ENCODE measurements at places on chromosomes 3 and 15.
A peak's percentile ranks its signal among the peaks of the same experiment; 100 is the strongest.

GRCh38 chr3:72810063-72810462 lies 38.2 kb downstream of the SHQ1 start:
- DNase-seq, result no peak

DNA sequence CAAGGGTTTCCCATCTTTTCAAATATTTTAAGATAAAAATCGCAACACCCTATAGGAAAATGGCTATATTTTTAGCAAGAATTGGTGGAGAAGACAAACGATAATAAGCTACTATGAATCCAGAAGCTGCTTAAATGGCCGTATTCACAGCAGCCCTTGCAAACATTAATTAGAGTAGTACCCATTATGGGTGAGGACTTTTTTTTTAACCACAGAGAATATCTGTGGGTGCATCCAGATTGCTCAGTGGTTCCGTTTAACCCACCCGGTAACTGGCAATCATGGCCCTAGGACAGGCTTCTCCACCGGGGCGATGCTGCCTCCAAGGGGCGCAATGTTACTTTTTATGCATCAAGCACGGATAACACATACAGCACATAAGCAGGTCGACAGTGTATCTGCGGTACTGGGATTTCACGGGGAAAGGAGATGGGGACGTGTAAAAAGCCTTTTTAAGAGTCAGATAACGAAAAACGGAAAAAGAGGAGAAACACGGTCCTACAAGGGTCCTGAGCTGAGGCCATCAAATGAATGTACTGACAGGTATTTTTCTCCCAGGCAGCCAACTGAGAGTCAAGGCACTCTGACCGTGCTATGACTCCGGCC lies 968 bp upstream of the TMEM266 start:
- DNase-seq, result no peak

GRCh38 chr3:83934192-83935021 lies 1024.4 kb upstream of the CADM2 start:
- peak; percentile 16 for DNase-seq

GRCh38 chr15:89090791-89091626 lies 2.8 kb downstream of the ABHD2 start:
- peak; percentile 89 for DNase-seq

DNA sequence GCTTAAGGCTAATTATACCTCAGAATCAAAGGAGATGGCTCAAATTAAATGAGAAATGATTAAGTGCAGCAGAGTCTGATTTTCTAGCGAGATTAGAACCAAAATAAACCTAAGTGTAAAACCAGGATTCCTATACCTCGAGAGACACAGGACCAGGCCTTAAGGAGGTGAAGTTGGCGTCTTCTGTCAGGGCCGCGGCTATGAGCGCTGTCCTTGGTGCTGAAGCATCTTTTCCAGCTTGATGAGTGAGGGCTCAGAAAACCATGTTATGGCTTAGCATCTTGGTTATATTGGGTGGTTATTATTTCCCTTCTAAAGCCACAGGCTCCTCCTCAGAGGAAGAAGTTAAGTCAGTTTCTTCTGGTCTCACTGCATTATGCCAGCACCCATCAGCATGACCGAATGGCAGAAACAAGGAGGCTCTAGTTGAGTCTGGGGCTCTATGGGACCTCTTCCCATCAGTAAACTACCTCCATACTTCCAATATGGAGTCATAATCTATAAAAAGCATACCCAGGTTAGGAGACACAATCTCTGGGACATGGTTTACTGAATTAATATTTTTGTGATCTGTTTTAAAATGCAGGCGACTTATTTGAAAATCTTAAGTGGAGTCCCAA lies 120.1 kb upstream of the NMNAT3 start:
- peak; percentile 35 for DNase-seq

GRCh38 chr3:184737641-184738505 lies 26.0 kb upstream of the MAGEF1 start:
- DNase-seq, result peak; percentile 44

DNA sequence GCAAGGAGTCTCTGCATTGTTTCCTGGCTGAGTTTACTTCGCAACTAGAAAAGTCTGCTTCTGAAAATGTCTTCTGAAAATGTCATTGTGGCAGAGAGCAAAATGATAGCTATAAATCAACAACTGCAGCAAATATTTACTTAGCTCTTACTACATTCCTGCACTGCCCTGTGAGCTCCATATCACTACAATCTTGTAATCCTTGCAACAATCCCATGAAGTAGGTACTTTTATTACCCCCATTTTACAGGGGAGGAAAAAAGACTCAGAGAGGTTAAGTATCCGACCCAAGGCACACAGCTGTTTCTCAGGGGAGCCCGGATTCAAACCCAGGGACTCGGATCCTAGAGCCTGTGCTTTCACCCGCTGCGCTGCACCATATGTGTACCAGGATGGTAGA lies 34.2 kb upstream of the SPTBN5 start:
- peak; percentile 78 for DNase-seq

- DNase-seq, result no peak
Measured at GRCh38 chr3:9231006-9231405, 18.4 kb downstream of the SRGAP3 start.

DNA sequence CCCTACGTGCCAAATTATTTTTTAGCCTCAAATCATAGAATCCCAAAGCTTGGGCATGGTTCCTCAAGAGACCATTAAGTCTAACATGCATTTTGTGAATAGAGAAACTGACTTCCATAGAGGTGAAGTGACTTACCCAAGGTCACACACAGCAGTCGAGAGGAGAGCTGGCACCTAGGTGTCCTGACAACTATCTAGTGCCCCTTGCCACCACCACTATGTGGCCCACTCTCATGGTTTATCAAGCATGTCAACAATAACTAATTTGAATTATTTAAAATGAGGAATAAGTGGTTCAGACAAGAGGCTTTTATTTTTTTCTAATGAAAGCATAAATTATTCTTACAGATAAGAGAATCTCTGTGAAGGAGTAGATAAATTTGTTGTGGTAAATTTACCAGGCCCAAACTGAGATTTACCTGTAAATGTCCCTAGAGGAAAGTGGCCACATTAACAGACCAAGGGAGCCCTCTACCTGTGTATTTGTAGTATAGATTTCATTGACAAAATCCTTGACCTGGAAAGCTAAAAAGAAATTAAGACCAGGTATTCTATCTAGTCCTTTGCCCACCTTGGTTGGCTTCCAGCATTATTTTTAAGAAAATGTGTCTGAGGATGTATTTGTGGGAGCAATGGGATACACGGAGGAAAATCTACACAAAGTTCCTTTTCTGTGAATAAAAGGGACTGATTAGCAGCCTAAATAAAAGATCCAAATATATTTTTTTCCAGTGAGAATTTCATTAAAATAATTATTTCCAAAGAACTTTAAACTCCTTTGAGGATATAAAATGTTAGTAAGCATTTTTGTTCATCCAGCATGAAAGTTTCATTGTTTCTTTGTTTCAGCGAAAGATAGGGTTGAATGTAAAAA lies 49.1 kb downstream of the IQCH start:
- peak; percentile 81 for DNase-seq

GRCh38 chr3:150351398-150351797 lies 56.7 kb upstream of the TSC22D2 start:
- DNase-seq, result no peak

DNA sequence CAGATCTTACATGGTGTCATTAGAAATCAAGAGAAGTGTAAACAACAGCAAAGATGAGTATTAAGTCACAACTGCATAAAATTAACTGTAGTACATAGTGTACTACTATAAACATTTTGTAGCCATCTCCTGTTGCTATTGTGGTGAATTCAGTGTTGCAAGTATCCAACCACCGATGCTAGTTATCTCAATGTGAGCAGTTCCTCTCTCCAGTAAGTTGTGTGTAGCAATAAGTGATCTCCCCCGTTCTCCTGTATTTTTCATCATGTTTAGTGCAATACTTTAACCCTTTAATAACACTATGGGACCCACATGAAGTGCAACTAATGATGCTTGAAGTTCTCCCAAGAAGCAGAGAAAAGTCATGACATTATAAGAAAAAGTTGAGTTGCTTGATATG lies 264.7 kb upstream of the KCNH8 start:
- DNase-seq, result no peak

DNA sequence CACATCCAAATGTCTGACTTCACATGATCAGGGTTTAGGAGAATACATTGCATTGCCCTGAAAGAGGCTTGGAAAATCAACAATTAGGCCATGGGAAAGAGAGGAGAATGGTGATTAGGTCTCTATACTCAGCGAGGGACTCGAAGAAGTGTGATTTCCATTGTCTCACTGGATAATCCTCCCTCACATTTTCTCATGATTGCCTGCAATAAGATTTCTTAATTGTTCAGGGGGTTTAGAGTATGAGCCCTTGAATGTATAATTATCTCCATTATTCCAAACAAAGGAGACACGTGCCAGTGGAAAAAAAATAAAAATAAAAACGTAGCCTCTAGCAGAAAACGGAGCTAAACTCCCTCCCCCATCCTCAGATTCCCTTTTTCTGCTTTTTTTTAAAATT lies 173.2 kb downstream of the TPRG1 start:
- no peak for DNase-seq

GRCh38 chr3:87167628-87168456 lies 59.3 kb upstream of the CHMP2B start:
- DNase-seq, result peak; percentile 35

DNA sequence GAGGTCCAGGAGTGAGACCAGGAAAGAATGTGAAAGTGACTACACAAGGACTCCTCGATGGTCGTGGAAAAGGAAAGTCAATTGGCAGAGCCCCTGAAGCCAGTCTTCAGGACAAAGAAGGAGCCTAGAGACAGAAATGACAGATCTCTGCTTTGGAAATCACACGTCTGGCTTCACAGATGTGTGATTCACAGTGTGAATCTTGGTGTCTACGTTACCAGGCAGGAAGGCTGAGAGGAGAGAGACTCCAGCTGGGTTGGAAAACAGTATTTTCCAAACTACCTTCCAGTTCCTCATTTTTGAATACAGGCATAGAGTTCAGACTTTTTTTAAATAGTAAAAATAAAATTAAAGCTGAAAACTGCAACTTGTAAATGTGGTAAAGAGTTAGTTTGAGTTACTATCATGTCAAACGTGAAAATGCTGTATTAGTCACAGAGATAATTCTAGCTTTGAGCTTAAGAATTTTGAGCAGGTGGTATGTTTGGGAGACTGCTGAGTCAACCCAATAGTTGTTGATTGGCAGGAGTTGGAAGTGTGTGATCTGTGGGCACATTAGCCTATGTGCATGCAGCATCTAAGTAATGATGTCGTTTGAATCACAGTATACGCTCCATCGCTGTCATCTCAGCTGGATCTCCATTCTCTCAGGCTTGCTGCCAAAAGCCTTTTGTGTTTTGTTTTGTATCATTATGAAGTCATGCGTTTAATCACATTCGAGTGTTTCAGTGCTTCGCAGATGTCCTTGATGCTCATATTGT lies 6.0 kb downstream of the CCR2 start:
- no peak for DNase-seq

DNA sequence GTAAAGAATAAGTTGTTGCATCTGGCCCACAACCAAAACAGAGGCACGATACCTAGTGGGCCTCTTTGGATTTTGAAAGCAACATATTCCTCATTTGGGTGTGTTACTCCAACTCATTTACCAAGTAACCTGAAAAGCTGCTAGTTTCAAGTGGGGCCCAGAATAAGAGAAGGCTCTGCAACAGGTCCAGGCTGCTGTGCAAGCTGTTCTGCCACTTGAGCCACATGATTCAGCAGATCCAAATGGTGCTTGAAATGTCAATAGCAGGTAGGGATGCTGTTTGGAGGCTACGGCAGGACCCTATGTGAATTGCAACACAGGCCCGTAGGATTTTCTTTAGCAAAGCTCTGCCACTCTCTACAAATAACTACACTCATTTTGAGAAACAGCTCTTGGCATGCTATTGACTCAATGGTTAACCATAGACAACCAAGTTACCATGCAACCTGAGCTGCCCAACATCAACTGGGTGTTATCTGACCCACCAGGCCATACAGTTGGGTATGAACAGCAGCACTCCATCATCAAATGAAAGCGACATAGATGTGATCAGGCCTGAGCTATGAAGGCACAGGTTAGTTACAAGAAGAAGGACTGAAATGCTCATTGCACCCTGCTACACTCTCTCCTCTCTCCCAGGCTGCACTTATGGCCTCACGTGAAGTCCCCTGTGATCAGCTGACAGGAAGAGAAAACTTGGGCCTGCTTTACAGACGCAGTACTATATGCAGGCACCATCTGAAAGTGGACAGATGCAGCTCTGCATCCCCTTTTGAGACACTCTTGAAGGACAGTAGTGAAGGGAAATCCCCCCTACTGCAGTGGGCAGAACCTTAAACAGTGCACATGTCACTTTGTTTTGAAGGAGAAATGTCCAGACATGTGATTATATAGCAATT lies 9.5 kb upstream of the MCF2L2 start:
- no peak for DNase-seq

- DNase-seq, result no peak
Measured at GRCh38 chr3:11522953-11523571, 120.7 kb downstream of the VGLL4 start.

DNA sequence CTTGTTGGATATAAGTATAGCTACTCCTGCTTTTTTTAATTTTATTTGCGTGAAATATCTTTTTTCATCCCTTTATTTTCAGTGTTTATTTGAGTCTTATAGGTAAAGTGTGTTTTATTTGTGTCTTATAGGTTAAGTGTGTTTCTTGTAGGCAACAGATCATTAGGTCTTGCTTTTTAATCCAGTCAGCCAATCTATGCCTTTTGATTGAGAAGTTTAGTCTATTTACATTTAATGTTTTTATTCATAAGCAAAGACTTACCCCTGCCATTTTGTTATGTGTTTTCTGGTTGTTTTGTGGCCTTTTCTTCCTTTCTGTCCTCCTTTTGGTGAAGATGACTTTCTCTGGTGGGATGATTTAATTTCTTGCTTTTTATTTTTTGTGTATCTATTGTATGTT lies 232.0 kb downstream of the RAP2B start:
- DNase-seq, result no peak

DNA sequence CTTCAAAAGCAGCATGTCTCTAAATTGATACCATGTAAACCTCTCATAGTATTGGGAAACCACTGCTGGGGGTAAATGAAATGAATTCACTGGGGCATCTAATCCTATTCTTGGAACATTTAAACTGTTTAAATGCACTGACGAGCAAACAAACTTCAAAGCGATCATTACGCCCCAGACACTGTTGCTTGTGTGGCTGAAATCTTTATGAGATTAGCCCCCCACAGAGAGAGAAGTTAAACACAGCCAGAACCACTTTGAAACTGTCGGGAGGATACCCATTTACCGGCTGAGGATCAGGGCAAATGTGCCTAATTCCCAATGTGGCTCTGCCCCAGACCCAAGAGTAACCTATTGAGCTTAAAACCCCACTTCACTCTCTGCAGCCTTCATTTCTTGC lies 308.4 kb upstream of the CDIN1 start:
- no peak for DNase-seq

GRCh38 chr3:66393333-66394005 lies 107.4 kb downstream of the LRIG1 start:
- DNase-seq, result no peak

- DNase-seq, result no peak
Measured at GRCh38 chr3:58751882-58752567, 85.5 kb upstream of the FAM3D start.

GRCh38 chr15:88636050-88636449 lies 2.8 kb upstream of the ISG20 start:
- peak; percentile 92 for DNase-seq

GRCh38 chr3:44963571-44964325 lies 12.2 kb downstream of the ZDHHC3 start:
- no peak for DNase-seq
